GM12865 (cell line): ENCODE measurements at places on chromosomes 11 and 22.

DNA sequence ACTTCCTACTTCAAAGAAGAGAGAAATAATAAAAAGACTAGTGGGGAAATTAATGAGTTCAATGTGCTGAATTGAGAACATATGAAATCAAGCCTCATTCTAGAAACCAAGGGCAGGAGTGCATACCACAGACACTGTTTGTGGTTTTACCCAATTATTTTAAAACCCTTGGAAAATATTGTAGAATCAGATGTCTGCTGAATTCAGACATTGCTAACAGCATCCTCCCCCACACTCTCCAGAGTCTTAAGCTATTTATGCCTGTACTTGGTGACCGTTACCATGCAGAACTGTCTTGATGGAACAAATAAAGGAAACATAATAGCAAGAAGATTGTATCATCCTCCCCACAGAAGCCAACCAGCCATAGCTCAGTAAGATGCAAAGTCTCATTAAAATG lies 850.1 kb downstream of the NTM start:
- DNase-seq, result no peak

DNA sequence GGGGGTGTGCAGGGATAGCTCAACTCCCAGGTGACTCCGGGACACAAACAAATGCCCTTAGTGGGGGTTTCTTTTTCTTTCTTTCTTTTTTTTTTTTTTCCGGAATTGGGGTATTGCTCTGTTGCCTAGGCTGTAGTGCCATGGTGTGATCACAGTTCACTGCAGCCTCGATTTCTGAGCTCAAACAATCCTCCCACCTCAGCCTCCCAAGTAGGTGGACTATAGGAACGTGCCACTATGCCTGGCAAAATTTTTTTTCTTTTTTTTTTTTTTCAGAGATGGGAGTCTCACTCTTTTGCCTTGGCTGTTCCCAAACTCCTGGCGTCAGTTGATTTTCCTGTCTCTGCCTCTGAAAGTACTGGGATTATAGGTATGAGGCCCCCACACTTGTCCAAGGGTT lies 13.8 kb upstream of the ZNF280A start:
- DNase-seq, result no peak

DNA sequence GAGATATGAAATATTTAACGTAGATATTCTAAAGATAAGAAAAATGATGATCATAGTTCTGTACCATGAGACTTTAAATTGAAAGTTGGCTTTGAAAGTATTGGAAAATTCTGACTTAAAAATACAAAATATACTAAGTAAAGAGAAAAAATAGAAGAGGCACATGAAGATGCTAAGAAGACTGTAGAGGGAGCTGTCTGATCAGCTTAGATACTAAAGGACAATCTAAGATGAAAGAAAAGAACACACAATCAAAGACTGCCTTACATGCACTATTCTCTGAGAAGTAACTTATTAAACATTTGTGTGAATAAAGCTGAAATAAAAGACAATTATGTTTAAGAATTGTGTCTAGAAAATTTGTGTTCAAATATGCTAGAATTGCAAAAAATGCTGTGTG lies 55.1 kb downstream of the RBMXL2 start:
- DNase-seq, result no peak

DNA sequence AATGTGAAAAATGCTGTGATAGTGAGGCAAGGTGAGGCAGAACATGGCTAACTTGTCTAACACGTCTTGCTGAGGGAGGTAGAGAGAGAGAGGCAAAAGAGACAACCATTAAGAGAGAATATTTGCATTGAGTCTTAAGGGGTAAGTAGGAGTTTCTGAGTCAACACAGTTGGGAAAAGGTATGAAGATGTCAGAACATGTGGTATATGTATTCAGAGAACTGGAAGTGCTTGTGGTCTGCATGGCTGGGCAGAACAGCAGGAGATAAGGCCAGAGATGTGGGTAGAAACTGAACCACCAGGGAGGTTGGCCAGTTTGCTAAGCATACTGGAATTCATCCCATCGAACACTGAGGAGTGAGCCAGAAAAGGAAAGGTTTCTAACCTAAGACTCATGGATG lies 25.0 kb upstream of the SLC5A1 start:
- no peak for DNase-seq

DNA sequence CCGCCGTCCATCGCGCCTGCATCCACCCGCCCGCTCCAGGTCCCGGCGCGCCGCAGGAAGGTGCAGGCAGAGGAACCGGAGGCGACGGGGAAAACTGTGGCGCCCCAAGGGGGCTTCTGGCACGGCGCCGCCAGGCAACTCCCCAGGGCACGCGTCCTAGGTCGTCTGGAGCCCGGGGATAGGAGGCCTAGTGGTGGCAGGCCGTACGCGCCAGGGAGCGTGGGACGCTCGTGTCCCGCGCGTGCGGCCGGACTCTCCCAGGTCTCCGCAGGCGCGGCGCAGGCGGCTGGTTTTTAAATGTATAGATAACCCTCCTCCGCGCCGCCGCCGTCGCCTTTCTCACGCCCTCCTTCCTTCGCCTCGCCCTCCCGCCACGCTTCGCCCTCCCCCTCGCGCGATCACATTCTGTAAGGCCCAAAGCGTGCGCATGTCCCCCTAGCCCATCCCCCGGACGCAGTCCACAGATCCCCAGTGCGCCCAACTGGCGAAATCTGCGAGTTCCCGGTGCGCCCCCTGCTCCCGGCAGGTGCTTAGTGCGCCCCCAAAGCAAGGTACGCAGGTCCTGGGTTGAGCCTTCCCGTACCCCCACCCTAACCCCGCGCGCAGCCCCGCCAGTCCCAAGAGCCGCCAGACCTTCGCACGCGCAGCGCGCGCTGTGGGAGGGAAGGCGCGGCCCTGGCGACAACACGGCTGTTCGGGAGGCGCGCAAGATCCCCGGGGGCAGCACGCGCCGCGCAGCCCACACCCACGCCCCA lies at the start of gene ASCL2:
Gene ASCL2 (minus strand): TSS at position 267 of the 755 bp plus-strand sequence. CDS start 256 bp downstream, at position 11.
- DNase-seq, result no peak
